Fibroblast of the aortic adventitia (primary cell): ENCODE measurements at places on chromosomes 2 and 18.

DNA sequence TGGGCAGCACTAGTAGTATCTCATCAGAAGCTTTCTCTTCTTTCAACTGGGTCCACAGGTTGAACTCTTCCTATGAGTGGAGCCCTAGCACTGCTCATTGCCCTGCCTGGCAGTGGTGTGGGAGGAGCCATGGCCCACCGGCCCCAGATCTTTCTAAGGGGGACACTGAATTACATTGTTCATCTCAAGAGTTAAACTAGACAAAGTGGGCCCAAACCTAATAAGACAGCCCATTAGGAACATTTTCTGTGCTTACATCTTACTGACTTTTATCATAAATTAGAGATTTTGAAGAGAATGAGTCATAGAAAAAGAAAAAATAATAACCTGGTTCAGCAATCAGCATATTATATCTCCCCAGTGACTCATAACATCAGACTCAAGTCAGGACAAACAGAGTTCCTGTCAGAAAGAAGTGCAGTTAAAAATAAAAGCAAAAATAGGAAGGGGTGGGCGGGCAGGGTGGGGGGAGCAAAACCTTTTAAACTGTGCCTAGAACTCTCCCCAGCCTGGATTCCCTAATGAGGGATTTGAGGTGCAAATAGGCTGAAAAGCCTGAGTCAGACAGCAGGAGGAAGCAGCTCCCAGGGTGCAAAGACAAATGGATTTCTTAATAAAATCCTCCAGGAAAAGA is 161.6 kb upstream of the TRIB2 start:
- peak; percentile 70 for DNase-seq

- DNase-seq, result no peak
Observed at GRCh38 chr2:224363281-224363680, 38.6 kb downstream of the FAM124B start.

DNA sequence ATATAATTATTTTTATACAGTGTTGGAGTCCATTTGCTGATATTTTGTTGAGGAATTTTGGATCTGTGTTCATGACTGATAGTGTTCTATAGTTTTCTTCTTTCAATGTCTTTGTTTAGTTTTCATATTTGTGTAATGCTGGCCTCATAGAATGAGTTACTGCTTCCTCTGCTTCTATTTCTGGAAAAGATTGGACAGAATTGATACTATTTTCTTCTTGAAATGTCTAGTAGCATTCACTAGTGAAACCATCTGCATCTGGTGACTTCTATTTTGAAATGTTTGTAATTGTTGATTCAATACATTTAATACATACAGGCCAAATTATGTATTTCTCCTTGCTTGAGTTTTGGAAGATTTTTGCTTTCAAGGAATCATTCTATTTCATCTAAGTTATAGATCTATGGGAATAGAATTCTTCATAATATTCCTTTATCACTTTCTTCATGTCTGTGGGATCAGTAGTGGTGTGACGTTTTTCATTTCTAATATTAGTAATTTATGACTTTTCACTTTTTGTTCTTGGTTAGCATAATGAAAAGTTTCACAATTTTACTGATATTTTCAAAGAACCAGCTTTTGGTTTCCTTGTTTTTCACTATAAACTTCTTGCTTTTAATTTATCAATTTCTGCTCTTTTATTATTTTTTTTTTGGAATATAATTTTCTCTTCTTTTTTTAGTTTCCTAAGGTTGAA is 509.9 kb upstream of the VRK2 start:
- DNase-seq, result no peak

- DNase-seq, result no peak
Observed at GRCh38 chr2:150903055-150903454, 358.6 kb downstream of the RBM43 start.

GRCh38 chr2:48346124-48346536 is 183.8 kb upstream of the STON1 start:
- peak; percentile 97 for DNase-seq

DNA sequence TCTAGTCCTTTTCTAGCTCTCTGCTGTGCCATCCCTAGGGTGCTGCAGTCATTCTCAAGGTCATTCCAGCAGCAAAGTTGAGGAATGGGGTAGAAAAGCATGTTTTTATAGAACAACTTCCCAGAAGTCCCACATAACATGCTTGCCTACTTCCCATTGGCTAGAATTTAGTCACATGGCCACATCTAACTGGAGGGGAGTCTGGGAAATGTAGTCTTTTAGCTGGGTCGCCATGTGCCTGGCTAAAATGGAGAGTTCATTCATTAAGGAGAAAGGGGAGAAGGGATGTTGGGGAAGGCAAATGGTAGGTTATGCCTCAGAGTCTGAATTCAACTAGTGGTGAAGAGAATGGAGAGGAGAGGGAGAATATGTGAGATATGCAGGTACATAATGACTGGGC is 85.7 kb downstream of the SLC4A3 start:
- DNase-seq, result peak; percentile 59

GRCh38 chr18:76937597-76937996 is 115.2 kb downstream of the ZNF236 start:
- DNase-seq, result peak; percentile 8

- no peak for DNase-seq
Observed at GRCh38 chr18:774811-775210, 37.2 kb downstream of the YES1 start.

- peak; percentile 64 for DNase-seq
Observed at GRCh38 chr18:54926593-54927325, 32.5 kb downstream of the CCDC68 start.

- DNase-seq, result no peak
Observed at GRCh38 chr2:105895990-105896764, 151.5 kb downstream of the NCK2 start.

DNA sequence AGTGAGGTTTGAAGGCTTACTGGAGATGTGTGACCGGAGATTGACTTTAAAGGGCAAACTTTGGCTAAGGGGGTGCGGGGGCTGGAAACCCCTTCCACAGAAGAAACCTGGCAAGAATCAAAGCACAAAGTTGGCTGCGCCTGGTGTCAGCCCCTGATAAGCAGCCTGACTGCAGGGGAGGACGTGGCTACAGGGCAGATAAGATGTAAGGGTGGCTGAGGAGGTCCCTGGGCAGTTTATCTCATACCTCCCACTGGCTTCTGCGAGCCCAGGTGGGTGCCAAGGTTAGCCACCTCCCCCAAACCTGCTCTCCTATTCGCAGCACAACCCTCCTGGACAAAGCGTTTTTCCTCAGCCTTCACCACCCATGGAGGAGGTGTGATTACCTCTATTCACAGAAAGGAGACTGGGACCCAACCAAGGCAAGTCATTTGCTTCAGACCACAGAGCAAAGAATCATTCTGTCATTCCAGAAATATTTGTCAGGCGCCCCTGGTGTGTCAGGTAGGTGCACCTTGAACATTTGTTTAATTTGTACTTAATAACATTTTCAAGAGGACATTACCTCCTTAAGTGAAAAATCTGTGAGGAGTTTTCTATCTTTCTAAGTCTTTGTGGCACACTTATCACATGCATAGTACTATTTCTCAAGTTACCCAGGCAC is 73.1 kb upstream of the IL1R1 start:
- no peak for DNase-seq

DNA sequence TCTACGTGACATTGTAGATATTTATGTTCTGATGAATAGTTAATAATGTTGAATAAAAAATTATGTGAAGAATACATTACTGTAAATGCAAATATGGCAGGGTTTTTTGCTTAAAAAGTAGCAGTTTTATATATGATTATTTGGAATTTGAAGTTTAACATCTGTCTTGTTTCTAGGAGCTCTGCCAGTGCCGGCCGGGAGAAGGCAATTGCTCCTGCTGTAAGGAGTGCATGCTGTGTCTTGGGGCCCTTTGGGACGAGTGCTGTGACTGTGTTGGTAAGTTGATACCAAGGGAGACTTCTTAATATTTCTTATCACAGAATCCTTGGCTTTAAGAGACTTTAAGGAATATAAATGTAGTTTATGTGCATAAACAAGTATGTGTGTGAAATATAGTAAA is 25.2 kb downstream of the TWSG1 start:
- no peak for DNase-seq

GRCh38 chr2:140565756-140566155 is 1565.1 kb downstream of the LRP1B start:
- DNase-seq, result no peak

- no peak for DNase-seq
Observed at GRCh38 chr2:96139181-96139758, 968 bp upstream of the ASTL start.

- peak; percentile 49 for DNase-seq
Observed at GRCh38 chr2:215554689-215555498, 119.0 kb upstream of the FN1 start.

GRCh38 chr2:113692698-113693428 is 63.6 kb downstream of the SLC35F5 start:
- no peak for DNase-seq

DNA sequence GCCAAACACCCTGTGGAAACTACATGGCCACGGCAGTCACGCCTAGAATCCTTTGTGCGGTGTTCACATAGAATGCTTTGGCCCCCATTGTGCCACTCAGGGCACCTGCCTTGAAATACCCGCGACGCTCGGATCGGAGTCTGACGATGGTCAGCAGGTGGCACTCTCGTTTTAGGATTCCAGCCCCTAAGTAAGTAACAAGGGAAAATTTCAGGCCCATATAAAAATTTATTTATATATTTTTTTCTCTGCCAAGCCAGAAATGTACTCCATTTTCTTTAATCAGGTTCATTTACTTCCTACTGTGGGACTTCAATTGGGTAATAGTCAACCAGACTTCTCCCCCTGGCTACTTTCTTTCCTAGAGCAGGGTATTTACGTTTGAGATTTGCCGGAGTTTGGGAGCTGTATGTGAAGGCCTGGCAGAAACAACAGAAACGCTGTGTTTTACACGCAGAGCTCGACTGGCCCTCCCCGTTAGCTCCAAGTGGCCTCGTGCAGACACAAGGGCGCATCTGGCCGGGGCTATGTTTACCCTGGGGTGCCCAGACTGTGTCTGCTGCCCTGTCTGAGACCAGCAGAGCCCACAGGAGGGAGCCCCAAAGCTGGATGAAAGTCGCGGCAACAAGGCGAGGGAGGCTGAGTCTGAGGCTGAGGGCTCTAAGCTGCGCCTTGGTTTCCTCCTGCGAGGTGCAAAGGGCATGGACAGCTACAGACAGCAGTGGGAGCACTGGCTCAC is 41.6 kb downstream of the LRRC30 start:
- DNase-seq, result peak; percentile 65

DNA sequence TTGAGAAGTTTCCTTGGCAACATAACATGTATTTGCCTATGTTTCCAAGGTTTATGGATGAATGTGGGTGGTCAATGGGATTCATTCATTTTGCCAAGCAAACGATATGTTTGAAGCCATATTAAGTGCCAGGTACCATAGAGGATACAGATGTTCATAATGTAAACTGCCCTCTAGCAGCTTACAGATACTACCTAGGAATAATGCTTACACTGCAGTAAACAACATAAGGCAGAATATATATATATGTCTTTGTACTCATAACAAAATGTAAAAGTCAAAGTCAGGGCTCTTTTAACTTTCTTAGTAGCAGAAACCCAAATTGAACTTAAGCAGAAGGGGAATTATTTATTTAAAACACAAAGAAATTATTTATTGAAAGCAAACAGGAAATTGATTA is 171.6 kb upstream of the TNP1 start:
- DNase-seq, result no peak

DNA sequence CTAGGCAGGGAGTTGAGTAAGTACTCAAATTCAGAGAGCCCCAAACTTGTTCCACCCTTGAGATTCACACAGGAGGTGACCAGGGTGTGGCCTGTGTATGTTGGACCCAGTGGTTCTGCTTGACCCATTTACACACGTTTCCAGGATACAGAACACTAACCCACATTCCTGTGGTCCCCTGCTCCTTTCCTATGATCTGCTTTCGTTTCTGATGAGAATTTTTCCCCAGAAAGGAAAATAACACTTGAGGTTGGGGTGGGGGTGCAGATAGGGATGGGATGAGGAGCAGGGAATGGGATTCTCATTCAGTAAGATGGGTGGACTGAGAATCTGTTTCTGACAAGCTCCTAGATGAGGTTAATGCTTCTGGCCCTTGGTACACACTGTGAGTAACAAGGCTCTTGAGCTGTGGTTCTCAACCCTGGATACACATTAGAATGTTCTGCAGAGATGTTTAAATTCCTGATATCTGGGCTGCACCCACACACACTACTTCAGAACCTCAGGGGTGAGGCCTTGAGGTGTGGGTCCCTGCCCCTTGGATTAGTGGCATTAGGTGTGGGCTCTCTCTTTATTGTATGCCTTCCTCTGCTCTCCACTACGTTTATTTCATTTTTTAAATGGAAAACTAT is 58.4 kb downstream of the TPGS2 start:
- DNase-seq, result peak; percentile 16

- no peak for DNase-seq
Observed at GRCh38 chr18:77433076-77433475, 183.4 kb downstream of the GALR1 start.

- no peak for DNase-seq
Observed at GRCh38 chr2:147364597-147364996, 480.2 kb upstream of the ACVR2A start.
